ENCODE measurements at places on chromosomes 2 and 18.

- no peak for DNase-seq
Observed at GRCh38 chr2:231390667-231391066, 4.8 kb upstream of the B3GNT7 start.

DNA sequence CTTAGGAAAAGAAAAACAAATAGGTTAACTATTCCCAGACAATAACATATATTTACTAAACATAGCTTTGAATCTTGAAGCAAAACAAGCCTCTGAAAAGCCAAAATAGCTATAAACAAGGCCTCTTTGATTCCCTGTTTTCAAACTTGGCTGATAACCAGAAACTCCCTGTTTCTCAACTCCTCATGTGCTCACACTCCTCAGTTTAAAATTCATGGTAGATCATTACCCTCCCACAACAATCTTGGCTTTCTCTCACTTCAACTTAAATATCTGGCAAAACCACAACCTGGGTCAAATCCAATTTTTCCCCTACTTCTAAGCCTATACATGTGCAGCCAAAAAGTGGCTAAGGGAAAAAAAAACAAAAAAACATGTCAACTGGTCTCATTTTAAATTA is 15.6 kb downstream of the SUCLG1 start:
- DNase-seq: no peak

DNA sequence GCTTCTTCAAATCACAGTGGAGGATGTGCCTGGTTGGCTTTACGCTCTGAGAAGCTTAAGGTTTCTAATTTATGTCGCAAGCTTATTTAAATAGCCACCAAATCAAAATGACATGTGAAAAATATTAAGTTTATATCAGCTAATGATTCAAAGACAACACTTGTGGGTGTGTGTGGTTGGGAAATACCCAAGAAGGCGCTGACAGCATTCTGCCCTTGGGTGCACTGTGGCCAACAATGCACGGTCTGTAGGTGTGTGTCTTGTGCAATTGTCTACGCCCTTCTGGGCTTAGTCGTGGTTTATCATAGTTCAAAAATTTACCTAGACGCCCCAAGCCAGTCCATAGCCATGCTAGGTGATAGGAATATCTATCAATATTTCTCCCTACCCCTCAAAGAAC is 60.9 kb downstream of the KCTD1 start:
- DNase-seq: no peak

- DNase-seq: no peak
Observed at GRCh38 chr18:75044296-75044695, 164.6 kb downstream of the PTGR3 start.

DNA sequence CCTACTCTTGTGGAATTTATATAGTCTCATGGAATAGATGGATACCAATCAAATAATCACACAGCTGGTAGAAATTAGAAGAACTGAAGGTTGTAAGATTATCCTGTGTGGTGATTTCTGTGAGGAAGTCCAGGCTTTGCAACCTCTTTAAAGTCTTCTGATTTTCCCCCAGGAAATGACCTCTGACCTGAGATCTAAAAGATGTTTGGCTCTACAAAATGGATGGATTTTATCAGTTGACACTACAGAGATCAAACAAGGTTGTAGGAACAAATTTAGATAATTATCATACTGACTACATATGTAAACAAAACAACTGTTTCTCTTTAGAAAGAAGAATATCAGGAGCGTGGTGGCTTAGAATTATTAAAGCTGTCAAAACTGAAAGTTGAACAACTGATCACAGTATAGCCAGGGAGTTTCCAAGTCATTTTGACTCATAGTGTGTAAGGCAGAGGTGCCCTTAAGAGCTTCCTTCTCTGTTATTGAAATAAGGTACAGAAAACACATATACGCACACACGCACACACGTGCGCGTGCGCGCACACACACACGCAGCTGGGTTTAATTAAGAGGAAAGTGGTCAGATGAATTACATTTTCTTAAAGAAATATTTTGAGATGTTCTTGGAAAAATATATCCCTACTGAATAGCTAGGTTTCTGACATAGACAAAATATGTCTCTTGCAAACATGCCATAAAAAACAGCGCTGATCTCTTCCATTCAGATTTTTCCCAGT is 35.5 kb upstream of the PELI1 start:
- DNase-seq: no peak

DNA sequence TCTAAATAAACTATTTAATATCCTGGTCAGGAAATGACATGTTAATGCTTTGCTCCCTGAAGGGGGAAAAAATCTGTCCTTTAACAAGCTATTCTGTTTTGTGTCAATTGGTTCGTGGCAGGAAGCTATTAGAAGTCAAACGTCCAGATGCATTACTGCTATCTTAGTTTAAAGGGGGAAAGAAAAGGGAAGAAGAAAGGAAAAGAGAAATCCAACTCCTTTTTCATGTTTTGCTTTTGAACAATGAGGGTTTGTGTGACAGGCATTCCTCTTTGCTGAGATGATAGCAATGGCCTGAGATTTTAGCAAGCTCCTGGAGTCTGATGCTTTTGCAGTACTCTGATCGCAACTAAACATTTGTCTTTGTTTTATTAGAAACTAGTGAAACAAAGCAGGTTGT is 24.6 kb downstream of the TRIB2 start:
- no peak for DNase-seq

- DNase-seq: no peak
Observed at GRCh38 chr2:73080321-73081131, 9.0 kb upstream of the SFXN5 start.

GRCh38 chr2:52474091-52474490 is 1293.5 kb upstream of the CHAC2 start:
- no peak for DNase-seq

DNA sequence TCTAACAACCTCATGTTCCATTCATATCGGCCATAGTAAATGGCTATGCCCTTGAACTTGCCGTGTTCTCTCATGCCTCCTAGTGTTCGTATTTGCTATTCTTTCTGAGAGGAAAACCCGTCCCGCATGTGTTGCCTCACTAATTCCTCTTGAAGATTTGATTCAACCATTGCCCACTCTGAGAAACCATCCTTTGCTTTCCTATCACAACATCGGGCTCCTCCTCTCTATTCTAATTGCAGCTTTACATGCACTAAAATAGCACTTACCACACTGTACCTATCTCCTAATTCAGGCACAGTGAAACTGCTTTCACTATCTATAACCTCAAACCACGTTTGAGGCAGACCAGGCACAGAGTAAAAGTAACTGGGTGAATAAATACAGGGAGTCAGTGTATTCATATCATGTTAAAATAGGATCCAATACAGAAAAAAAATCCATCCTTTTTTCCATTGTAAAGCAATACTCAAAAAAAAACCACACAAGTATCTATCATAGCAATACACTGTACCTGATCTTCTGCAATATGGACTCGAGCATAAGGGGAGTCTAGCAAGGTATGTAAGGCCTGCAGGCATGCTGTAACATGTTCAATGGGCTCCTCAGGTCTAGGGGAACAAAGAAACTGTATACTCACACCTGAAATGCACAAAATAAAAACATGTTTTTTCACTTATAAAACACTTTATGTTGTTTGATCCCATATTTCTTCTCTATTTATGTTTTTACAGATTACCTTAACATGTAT is 39.0 kb upstream of the STRN start:
- DNase-seq: no peak

- DNase-seq: no peak
Observed at GRCh38 chr2:63093502-63093901, 42.9 kb downstream of the OTX1 start.

DNA sequence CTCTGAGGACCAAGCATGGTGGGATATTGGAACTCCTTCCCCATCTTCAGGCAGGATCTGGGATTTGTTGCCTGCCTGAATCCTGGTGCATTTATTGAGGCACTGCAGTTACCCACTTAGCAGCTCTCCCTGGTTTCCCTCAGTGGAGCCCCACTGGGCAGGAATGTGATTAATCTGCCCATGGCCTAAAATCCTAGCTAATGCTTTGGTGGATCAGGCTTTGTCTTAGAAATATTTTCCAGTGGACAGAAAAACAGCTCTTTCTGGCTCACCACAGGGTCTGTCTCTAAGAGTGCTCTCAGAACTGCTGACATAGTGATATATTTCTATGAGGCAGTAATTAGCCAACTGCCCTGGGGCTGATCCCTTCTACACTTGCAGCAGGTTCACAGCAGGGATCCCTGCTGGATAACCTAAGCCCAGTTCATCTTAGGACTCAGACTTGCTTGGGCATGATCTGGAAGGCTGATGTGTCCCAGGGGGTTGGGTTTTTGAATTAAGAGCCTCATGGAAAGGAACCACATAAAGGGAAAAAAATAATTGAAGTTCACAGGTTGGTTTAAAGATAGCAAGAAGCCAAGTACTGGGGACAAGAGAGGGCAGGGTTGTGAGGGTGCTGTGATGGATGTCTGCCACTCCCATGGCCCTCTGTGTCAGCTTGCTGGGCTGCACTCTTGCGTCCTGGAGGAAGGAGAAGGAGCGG is 44.3 kb upstream of the ZDBF2 start:
- peak; percentile 58 for DNase-seq

DNA sequence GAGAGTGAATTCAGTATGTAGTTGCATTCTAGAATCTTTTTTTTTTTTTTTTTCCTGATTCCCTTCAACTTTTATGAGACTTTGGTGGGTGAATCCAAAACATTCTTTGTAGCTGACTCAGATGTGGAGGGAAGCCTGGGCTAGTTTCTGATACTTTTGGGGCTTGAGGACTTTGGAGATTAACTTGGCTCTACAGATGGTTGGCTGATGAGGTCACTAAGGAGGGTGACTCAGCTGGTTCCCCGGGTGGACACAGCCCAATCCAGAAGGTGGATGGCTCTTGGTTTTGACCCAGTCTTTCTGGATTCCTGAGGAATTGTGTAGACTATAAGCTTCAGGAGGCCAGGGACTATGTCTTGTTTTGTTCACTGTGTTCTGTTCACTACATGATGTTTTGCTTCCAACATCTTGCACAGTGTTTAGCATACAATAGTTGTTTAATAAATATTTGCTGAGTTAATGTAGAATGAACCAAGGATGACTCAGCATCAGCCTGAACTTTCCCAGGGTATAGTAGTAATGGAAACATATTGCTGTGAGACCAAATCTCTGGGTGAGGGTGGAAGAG is 30.5 kb downstream of the LAMA3 start:
- DNase-seq: no peak

GRCh38 chr18:59760212-59760611 is 63.0 kb upstream of the CCBE1 start:
- DNase-seq: no peak

GRCh38 chr2:160062292-160063005 is at the start of gene PLA2R1:
TSS of gene PLA2R1 (minus strand) at chr2:160062615. CDS start at chr2:160062403, 212 bp downstream.
- no peak for DNase-seq

Measured in NCI-H187 (cell line).